ENCODE measurements at places on chromosomes 6 and 20.

- DNase-seq, result no peak
Measured at GRCh38 chr6:11429577-11429976, 108.0 kb upstream of the TMEM170B start.

DNA sequence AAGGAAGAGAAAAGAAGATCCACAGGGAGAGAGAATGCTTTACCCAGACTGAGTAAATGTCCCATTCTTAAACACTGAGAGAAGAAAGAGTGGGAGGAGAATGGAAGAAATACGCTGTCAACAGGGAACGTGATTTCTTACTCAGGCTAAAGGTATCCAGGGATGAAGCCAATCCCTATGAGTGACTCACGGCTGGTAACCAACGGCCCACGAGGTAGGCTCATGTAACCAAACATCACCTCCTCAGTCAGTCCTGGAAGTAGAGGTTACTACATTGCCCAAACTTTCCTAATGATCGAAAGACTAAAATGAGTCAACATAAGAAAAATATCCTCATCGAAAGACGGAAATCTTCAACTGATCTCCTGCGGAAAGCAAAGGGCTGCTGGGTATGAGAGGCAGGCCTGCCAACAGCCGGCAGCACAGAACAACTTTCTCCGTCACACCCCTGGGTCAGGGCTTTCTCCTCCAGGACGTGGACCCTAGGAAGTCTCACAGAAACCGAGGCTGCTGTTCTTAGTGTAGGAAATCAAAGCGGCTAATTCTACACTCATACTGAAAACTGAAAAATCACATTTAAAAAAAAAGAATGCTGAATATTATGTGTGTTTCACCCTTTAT lies 292.6 kb downstream of the GMDS start:
- no peak for DNase-seq

GRCh38 chr20:2236256-2236655 lies 59.5 kb upstream of the TGM3 start:
- DNase-seq, result no peak

DNA sequence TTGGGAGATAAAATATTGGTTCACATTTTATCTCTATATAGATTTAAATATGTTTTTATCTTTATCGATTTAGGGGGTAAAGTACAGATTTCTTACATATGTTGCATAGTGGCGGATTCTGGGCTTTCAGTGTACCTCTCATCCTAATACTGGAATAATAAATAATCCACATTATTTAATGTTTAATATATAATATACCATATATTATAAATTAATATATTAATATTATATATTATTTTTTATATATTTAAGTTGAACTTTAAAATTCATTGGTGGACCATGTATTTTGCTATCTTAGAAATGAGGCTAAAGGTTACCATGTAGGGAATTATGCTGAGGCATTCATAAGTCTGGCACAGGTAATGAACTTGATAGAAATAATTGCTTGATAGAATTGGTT lies 89.6 kb upstream of the POPDC3 start:
- no peak for DNase-seq

GRCh38 chr6:6614096-6614982 lies 25.8 kb downstream of the LY86 start:
- no peak for DNase-seq

GRCh38 chr6:157434349-157435033 lies 53.5 kb downstream of the ZDHHC14 start:
- no peak for DNase-seq

- DNase-seq, result no peak
Measured at GRCh38 chr6:5078121-5078669, 6.9 kb upstream of the PPP1R3G start.

DNA sequence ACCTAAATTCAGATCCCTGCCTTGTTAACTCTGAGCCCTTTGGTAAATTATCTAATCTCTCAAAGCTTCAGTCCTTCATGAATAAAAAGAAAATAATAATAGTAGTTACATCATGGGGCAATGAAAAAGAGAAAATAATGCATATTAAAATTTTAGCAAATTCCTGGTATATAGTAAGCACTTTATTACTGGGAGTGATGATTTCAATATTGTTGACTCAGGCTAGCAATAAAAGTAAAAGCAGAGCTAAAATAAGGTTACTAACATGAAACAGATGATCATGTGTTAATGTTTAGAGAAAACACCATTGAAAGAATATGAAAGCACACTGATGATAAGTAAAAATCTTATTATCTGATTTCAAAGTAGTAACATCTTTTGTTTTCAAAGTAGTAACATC lies 13.6 kb downstream of the GINS1 start:
- no peak for DNase-seq

- DNase-seq, result no peak
Measured at GRCh38 chr6:160344271-160344670, 3.9 kb upstream of the SLC22A3 start.

DNA sequence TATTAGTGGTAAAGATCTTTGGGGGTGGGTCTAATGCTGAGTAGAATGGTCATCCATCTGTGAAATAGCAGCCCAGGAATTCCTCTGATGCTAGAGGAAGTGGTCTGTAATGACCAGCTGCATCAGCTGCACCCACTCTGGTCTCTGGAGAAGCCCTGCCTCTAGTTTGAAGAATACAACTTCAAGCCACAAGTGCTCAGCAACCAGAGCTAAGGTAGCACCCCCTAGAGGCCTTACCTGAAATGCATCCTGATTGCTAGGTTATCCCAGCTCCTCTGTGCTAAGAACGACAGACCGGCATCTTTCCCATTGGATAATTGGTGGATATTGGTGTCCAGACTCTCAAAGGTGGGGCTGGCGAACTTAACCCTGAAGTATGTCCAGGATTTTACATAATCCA lies 58.2 kb downstream of the DNAH8 start:
- no peak for DNase-seq

DNA sequence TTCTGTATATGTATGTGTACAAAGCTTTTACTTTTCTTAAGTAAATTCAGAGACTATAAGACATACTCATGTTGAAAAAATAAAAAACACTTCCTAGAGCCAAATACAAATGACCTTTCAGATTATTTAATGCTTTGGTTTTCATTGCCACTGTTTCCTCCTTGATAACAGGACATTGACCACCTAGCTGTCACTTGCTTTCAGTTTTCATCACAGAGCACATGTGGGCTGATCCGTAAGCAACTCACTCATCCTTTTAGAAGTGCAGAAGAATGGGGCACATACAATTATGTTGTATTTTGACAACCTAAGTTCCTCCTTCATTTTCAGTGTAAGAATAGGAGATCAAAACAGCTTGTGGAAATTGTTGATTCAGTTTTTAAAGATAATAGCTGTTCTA lies 6.2 kb downstream of the ZBTB2 start:
- DNase-seq, result no peak

DNA sequence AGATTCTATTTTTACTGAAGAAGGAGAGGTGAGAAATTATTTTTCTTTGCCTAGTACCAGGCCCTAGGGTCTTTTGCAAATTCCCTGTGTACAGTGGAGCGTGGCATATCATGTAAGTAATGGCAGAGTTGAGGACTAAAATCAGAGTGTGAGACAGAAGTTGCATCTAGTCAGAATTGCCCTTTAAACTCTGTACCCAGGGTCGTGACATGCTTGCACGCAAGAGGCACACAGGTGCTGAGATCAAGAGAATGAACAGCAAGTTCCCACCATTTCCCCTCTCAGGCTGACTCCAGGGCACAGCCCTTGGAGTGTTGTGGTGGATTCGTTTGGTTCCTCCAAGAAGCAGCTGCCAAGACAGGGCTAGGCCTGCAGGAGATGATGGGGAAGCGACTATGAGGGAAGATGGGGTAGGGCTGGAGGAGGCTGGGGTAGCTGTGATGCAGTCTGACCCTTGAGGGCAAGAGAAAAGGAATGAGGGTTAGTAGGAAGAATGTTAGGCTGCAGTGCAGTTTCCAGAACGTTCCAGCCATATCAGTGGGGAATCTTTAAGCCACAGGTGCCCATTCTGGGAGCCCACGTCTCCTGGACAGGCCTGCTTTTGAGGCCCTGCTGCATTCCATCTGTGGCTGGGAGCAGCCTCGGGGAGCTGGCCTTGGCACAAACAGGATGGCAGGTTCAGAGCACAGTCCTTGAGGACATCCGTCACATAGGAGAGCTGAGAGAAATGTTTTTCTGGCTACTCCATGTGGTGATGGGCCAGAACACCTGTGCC lies 6.9 kb downstream of the NELFCD start:
- DNase-seq, result no peak

- DNase-seq, result no peak
Measured at GRCh38 chr6:40307712-40308111, 279.5 kb downstream of the LRFN2 start.

DNA sequence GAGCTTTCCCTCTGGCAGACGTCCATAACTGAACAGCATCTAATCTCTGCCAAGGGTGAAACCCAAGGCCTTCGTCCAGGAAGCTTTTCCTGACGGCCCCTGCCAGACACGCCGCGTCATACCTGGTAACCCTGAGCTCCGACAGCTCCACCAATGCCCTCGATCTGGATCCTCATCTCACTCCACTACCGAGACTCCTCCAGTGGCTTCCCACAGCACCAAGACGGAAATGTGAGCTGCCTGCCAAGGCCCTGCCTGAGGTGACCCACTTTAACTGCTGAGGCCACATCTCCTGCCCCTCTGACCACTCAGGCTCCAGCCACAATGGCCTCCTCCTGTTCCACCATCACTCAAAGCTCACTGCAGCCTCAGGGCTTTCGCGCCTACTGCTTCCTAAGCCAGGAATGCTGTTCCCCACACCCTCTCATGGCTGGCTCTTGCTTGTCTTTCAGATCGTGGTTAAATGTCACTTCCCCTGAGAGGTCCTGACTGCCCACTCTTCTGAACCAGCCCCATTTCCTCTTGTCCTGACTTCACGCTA lies 143.2 kb downstream of the PREX1 start:
- DNase-seq, result no peak

DNA sequence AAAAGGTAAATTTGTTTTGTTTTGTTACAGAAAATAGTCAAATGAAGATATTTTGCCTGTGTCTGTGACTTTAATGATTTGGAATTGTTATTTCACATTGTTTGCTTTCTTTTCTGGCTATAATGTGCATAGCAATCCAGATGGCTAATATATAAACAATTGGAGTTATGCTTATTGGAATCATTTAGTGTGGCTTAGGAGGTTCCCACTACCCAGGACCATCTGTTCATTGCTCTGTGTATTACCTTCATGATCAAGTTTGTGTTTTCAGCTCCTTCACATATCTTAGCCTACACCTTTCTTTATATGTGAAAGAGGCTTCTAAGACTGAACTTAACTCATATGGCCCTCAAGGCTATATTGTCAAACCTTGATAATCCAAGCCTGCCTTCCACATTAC lies 232.9 kb downstream of the BCKDHB start:
- no peak for DNase-seq

DNA sequence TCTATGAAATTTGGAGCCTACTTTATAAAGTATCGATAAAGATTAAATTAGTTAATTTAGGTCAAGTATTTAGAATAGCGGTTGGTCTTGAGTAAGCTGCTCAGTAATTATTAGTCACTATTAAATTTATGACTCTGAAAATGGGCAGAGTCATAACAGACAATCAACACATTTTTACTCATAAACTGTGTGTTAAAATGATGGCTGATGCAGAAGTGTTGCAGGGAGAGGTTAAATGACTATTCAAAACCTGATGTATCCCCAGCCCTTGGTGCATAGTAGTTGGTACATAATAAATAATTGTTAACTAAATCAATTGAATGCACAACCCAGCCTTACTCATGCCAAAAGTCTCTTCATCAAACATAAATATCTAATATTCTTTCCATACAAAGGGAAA lies 30.6 kb downstream of the HIVEP2 start:
- no peak for DNase-seq

DNA sequence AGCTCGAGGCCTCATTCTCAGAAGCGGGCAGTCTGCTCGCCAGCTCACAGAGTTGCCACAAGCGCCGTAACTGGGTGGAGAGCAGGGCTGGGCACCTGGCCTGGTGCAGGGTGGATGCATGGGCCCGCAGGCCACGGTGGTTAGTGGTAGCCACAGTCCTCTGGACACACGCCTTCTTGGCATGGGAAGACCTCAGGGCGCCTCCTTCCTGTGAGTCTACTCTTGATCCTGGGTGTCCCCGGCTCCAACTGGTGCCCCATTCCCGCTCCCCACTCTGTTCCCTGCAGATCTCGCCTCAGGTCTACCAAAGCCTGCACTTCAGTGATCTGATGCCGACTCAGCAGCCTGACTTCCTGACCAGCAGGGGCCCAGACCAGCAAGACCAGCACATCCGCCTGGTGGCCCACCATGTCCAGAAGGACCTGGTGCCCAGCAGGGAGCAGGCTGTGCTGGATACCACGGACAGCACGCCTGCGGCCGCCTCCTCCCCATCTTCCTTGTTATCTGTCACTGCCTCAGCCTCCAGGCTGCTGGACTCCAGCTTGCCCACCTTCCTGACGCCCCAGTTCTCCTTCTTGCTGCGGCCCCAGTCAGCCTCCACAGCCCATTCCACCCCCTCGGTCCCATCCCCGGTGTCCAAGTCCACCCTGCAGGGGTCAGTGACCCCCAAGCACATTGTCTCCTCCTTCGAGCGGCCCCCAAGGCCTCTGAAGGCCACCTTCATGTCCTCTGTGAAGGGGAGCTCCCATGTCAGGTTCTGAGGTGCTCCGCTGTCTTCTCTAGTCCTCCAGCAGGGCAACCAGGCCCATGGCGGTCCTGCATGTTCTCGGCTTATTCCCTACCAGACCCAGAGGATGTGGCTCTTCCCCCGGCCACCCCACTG lies 43.1 kb downstream of the SUN5 start:
- DNase-seq, result no peak

DNA sequence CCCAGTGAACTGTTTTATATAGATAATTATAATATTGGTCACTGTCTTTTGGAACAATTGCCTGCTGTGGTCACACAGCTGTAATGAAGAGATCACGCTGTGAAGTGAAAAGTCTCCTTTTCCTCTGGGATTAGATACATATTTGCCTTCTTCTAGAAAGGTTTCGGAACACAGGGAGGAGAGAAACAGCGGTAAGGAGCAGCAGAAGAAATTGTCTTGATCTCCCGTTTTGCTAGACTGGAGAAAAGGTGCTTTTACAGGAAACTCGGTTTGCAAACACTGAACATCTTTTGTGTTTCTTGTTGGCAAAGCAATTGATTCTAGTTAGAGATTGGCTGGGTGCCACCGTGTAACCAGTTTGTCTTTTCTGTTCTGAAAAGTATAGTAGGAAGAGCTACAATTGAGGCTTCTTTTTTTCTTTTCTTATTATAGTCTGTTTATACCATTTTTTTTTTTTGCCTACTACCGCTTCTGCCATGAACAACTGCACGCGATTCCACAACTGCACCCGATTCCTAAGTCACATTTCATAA lies 404.1 kb upstream of the ID4 start:
- no peak for DNase-seq

DNA sequence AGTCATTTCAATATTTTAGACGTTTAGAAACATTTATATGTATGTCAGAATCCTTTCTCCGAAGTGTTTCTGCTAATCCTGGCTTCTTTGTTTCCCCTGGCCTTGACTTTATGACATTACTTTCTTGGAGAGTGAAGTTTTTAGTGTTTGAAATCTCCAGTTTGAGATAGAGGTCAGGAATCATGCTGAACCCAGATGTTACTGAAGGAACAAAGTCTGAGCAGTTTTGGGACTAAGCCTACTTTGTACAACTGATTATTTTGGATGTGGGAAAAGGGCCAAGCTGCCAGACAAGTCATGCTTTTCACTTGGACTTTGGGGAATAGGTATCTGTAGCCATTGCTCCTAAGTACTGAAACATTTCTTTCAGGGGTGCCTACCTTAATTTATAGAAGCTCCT lies 2.3 kb downstream of the RNF144B start:
- DNase-seq, result no peak

- no peak for DNase-seq
Measured at GRCh38 chr6:107827541-107827940, 3.4 kb upstream of the SCML4 start.

- DNase-seq, result no peak
Measured at GRCh38 chr6:134495890-134496248, 178.0 kb upstream of the SGK1 start.
